ENCODE measurements at places on chromosomes 12 and 14.
A peak's percentile ranks its signal among the peaks of the same experiment; 100 is the strongest.

GRCh38 chr12:131001493-131001892 is 47.8 kb downstream of the ADGRD1 start:
- DNase-seq: no peak

GRCh38 chr12:22684140-22685118 is 59.5 kb downstream of the ETNK1 start:
- DNase-seq: peak; percentile 13

- peak; percentile 52 for DNase-seq
These were observed 35.1 kb downstream of the CCDC85C start for GRCh38 chr14:99568567-99569560.

DNA sequence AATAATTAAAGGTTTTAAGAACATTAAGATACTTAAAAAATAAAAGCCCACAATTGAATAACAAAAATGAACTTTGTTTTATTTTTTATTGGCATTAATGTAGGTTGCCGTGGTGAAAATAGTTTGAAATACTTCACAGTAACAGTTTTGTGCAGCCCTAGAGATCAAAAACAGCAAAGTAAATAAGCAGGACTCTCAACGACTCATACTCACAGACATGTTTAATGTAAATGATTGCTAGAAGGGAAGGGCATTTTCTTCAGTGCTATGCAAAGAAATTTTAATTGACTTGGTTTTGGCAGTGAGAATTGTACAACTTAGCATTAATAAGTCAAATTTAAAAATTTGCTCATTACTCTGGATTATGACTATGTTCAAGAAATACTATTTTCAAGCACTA is 16.0 kb downstream of the TRMT5 start:
- DNase-seq: no peak

- no peak for DNase-seq
These were observed 2.0 kb upstream of the CHURC1 start for GRCh38 chr14:64912261-64912660.

DNA sequence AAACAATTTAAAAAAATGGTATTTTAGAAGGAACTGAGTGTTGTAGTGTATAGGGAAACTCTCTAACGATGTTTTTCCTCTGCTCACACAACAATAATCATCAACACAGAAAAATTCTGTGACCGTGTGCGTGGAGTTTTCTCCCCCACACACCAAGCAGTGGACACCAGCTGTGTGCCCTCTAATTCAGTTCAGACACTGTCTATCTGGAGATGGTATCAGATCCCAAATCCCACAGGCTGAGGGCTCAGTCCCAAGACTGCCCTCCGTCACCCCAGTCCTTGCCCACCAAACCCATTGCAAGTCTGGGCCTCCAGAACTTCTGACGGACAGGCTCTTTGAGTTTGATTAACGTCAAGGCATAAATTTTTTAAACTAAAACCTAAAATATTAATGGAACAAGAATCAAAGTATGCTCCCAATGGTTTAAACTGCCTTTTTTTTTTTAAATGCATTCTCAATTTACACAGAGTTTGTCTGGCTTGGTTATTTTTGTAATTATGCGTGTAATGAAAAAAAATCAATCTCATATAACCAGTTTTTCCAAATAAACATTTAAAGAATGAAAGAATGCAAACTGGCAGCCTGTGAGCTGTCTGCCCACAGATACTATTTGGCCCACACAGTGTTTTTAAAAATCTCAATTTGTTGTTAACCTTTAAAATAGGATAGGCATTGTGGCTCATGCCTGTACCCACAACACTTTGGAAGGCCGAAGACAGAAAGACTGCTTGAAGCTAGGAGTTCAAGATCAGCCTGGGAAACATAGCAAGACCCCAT is 19.2 kb downstream of the BLTP3B start:
- DNase-seq: no peak

DNA sequence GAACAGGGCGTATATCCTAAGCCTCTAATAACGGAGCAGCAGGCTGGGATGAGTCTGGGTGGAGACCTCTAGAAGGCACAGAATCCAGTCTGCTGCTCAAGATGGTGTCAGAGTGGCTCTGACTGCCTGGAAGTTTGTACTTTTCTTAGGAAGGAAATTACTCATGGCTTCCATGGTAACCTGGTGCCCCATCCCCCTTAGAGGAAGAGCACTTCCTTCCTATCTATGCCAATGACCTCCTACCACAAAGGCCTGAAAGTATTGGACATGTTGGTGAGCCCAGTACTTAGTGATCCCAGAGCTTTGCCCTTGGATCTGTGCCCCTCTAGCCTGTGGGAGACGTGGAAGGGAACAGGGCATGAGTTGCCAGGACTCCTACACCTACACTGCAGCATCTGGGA is 1.5 kb downstream of the BATF start:
- no peak for DNase-seq

- no peak for DNase-seq
These were observed 219.6 kb downstream of the CCDC91 start for GRCh38 chr12:28409892-28410291.

DNA sequence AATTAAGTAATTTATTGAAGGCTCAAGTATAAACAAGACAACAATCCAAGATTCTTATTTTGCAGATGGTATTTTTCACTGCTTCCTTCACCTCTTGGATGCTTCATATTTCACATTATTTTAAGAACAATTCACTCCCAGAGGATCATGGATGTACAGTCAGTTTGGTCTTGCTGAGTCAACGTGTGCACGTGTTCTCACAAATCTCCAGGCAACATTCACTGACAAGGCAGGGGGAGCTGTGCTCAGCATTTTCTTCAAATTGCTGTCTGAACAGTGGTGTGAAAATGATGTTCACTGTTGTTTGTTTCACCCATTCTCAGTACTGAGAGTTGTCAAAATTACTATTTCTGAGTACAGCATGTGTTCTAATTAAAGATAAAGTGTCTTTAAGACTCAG is 118.3 kb upstream of the SLC38A4 start:
- no peak for DNase-seq

DNA sequence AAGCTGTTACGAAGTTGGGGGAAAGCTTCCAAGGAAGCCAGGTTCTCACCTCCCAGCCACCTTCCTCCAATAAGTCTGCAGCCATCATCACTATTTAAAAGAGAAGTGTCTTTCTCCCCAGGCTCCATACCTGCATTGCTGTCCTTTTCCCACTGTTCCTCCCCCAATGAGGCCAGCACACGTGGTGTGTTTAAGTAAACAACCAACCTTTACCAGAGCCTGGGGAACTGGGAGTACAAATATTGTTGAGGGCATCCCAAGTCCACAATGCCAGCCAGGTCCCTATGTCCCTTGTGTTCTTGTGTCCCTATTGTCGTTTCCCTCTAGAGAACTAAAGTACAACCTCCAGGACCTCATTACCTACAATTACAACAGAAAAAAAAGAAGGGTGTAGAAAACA is 49.2 kb upstream of the PNMA1 start:
- DNase-seq: no peak

- no peak for DNase-seq
These were observed 101.1 kb downstream of the BMP4 start for GRCh38 chr14:53855574-53855973.

DNA sequence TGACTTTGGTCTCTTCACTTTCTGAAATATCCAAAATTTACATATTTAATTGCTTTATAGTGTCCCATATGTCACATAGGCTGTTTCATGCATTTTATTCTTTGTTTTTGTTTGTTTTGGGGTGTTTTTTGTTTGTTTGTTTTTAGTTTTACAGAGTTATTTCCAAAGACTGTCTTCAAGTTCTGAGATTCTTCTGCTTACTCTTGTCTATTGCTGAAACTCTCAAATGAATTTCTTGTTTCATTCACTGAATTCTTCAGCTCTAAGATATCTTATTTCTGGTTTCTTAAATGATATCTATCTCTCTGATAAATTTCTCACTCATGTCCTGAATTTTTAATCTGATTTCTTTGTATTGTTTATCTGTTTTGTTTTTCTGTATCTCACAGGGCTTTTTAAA is 412.0 kb upstream of the ATP2B1 start:
- DNase-seq: no peak

Measured in NCI-H774 (cell line).